HCEC 1CT (cell line): ENCODE measurements at places on chromosomes 7 and 10.

- DNase-seq = no peak
Observed at GRCh38 chr7:151800861-151801260, 76.1 kb downstream of the PRKAG2 start.

DNA sequence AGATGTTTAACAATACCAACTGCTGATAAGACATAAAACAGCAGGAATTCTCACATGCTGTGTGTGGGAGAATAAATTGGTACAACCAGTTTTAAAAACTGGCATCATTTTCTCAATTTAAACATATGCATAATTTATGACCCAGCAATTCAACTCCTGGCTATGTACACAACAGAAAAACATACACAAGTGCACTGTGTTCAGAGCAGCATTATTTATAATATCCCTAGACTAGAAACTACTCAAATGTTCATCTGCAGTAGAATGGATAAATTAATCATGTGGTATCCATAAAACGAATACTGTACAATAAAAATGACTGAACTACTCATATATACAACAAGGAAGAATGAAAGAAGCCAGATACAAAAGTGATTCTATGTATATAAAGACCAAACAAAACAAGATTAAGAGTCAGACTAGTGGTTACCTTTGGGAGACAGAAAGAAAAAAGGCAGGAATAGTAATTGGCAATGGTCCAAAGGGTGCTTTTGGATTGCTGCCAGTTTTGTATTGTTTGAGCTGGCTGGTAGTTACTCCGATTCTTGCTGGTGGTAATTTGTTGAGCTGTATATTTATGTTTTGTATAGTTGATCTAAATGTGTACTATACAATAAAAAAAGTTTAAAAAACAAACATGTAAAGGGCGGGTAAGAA, 306.0 kb downstream of the TFEC start:
- no peak for DNase-seq

- no peak for DNase-seq
Observed at GRCh38 chr10:34933676-34934075, 118.6 kb upstream of the PARD3 start.

- no peak for DNase-seq
Observed at GRCh38 chr10:121692626-121693025, 94.4 kb upstream of the FGFR2 start.

GRCh38 chr7:28258240-28258639, 77.6 kb upstream of the JAZF1 start:
- no peak for DNase-seq

DNA sequence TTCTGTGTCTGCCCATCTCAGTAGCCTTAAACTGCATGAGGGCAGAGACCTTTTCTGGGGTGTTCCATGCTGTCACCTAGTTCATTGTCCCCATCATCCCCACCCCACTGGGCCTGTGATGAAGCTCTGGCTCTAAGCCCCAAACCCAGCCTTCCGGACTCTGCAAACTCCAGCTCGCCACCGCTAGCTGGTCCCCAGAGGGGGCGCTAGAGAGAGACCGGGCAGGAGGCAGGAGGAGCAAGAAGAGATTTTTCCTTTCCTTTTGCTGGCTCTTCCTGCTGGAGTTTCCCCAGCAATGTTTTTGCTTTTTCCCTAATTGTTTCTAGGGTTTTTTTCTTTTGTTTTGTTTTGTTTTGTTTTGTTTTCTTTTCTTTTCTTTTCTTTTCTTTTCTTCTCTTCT, 234.4 kb downstream of the TEX36 start:
- DNase-seq = peak; percentile 6

DNA sequence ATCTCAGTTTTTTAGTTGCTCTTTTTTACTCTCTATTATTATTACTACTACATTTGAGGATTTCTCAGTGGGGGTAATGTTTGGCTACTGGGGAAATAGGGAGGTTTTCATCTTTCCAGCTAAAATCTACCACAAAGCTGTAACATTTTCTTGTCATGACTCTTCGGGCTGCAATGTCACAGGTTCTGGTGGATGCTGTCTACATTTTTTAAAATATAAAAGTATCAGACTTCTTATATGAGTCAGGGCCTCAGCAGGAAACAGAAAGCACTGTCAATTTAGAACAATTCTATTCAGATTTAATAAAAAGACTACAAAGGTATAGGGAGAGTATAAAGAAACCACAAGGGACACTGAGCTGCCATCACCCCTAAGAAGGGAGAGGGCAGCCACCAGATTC, 61.6 kb downstream of the DNAJC12 start:
- DNase-seq = no peak

DNA sequence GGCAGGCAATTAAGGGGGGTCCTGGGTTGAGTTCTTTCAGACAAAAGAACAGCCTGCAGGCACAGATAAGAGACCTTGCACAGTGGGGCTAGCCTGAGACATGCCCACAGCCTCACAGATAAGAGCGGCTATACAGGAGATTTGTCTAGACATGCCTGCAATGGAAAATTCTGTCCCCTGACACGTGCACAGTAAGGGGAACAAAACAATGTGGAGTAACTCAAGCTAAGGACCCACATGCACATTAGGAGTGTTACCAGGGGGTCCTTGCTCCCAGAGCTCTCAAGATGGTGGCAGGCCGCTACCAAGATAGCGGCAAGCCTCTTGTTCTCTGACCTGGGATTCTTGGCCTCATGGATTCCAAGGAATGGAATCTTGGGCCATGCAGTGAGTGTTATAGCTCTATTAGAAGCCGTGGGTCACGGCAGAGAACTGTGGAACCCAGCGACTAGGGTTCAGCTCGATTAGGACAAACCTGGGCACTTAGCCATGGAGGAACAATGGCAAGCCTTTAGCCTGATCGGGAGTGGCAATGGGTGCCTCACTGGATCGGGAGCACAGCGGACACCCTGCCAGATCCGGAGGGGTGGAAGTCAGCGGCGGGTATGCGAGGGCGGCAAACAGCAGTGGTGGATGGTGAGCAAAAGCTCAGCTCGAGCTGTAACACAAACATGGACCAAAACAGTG, 196.9 kb downstream of the CCSER2 start:
- no peak for DNase-seq

DNA sequence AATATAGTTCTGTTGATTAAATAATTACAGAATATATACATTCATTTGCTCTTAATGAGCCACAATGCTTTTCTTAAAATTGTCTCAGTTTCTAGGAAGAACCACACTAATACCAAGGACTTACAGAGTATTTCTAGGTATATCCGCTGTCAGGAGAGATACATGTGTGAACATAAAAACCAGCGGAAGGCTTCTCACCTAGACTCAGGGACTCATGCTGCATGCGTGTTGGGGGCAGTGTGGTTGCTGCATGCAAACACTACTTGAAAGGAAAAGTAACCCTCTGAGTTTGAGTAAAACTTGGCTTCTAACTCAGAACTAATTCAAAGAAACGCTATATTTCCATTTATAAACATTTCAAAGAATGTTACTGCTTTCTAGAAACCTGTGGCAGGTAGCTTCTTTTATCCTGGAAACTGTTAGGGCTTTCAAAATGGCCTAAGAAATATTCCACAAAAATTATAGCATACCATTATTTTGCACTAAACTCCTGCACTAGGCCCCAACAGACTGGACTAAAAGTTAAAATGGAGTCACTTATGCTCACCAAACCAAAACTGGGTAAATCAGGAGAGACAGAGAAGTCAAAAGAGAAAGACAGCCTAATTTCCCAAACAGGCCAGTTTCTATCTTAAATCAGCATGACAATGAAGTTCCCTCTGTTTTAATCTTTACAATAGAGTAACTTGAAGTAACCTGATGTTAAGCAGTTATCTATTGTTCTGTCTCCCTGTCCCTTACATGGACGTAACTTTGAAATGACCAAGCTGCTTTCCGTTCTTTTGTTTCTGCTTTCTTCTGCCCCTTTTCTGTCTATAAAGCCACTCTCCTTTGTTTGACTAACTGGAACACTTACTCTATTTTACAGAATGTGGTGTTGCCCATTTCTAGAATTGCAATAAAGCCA, 95.2 kb upstream of the FAM133B start:
- no peak for DNase-seq

- DNase-seq = no peak
Observed at GRCh38 chr10:127922675-127923366, 15.9 kb downstream of the PTPRE start.

- peak; percentile 94 for DNase-seq
Observed at GRCh38 chr10:23556727-23557440, 118.0 kb downstream of the OTUD1 start.

GRCh38 chr7:30143748-30144251, 9.0 kb downstream of the MTURN start:
- DNase-seq = peak; percentile 30

DNA sequence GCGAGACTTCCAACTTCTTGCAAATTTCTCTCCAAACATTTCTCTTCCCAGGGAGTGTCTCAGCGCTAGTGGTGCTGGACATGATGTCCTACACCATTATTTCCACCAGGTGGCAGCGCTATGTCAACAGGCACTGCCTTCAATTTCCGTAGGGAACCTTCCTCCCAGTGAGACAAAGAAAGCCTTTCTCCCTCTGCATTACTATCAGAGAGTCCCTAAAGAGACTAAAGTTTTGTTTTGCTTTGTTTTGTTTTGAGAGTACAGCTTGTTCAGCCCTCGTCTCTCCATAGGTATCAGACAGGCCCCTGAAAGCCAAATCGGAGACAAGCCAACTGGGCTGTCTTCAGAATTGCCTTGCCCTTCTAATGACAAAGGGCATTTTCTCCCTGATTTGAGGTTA, 44.2 kb upstream of the GGCT start:
- DNase-seq = peak; percentile 65

- no peak for DNase-seq
Observed at GRCh38 chr7:149773446-149774236, at the start of gene ZNF467. Gene ZNF467, minus strand, starts transcription at chr7:149773588. Its CDS starts 2,556 bp downstream, at chr7:149771032.

DNA sequence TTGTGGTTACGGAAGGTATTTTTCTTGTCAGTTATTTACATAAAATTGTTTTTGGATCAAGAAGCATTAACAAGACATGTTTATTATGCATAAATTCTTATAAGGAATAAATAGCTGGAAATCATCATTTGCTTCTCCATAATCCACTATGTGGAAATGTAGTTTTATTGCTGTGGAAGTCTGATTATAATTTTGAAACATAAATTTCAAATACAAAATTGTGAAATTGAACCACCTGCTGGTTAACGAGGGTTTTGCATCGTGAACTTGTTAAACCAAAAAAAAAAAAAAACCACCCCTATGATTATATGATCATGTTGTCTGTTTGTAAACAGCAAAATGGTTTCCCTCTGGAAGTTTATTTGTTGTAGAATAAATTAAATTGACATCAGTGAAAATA, 25.9 kb downstream of the ABRAXAS2 start:
- peak; percentile 13 for DNase-seq

DNA sequence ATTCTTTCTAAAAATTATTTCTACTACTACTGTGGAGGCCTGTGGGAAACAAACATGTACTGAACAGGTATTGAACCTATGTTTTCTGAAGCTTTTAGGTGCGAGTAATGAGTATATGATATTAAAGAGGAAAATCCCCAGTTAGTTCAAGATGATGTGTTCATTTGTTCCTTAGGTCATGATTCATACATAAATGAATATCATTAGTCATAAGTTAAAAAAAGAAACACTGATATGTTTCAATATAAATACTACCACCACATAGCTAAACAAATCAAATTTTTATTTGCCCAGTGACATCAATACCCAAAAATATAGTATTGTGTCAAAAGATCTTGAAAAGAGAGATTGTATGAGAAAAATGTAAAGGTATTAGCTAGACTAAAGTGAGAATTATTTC, 210.7 kb upstream of the GNAI1 start:
- DNase-seq = peak; percentile 86

DNA sequence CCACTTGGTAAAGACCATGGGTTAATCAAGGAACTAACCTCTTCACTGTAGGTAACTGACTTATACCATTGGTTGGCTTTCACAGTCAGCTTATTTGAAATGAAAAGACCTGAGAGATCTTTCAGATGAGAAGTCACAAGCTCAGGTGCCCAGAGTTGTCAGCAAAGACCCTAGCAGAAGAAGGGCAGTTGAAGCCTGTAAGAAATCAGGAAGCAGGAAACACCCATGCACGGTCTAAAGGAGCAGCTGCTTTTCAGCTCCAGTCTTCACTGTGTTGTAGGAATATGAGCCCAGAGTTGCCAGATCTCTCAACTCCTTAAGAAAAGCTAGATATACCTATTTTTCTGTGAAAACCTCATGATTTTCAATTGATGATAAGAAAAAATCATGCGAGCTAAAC, 130.0 kb downstream of the ARID5B start:
- DNase-seq = no peak

DNA sequence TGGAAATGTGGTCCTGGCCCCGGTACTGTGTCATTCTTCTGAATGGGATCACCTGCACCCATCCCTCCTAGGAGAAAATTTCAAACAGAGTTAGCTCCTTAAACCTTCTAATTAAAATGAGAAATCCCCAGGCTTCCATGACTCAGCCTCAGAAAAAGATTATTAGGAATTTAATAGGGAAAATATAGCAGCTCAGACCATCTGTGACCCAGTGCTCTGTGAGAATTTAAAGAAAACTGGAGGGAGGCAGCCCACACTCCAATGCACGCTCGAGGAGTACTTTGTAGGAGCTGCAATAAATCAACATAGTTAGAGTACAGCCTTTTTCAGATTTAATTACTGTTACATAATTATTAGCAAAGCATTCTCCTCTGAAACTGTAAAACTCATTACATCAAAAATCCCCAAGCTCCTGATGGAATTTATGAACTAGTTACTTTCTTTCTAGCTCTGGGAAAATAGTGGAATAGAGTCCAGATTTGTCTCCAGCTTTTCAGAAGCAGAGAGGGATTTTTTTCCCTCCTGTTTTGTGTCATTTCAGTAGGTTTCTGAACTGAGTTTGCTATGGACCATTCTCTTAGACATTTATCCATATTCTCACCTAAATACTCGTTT, 30.1 kb downstream of the NEUROD6 start:
- DNase-seq = no peak

- DNase-seq = no peak
Observed at GRCh38 chr10:13347043-13347499, 1.0 kb downstream of the SEPHS1 start.

DNA sequence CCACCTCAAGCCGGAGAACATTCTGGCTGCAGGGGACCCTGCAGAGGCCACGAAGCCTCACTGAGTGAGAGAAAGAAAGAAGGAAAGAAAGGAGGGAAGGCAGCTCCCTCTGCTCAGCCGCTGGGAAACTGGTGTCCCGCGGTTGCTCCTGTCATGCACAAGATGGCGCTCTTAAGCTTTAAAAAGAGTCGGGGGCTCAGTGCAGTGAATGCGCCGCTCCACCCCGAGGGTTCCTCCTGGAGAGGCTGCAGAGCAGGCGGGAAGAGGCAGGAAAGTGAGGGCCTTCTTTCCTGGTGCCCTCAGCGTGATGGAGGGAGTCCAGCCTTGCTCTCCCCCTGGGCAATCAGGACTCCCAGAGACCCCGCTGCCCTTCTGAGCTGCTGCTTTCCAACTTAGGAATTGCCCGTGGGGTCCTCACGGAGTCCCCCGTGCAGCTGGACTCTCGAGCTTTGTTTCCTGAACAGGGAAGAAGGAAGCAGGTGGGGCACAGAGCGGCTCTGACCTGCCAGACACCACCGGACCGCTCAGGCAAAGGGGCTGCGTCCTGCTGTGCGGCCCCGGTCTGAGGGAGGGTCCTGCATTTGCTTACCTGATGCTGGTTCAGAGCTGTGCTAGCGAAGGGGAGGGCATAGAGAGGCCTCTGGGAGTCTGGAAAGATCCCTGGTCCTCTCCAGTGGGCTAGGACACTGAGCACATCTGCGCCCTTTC, 141.9 kb upstream of the MKI67 start:
- no peak for DNase-seq

- DNase-seq = peak; percentile 35
Observed at GRCh38 chr10:118720685-118721538, 33.9 kb downstream of the CACUL1 start.

GRCh38 chr10:96090463-96090800, 39.7 kb upstream of the ZNF518A start:
- DNase-seq = no peak

GRCh38 chr10:49365675-49366415, 30.0 kb downstream of the DRGX start:
- no peak for DNase-seq

- DNase-seq = no peak
Observed at GRCh38 chr10:37101261-37101660, 24.1 kb upstream of the ANKRD30A start.
